ENCODE measurements at places on chromosomes 5 and 9. TPM values are rescaled to one million over a fixed set of nuclear protein-coding genes. Genes with fewer than 3 reads are reported as not detected.

- no peaks in the 10 kb centered on the region for H3K27me3 ChIP-seq
- no peak overlapping the region for H3K4me3 ChIP-seq
- DNase-seq = no peak
- H3K36me3 ChIP-seq = no peaks in the 10 kb centered on the region
Observed at GRCh38 chr5:54785729-54786591, 199.4 kb downstream of the ESM1 start.

DNA sequence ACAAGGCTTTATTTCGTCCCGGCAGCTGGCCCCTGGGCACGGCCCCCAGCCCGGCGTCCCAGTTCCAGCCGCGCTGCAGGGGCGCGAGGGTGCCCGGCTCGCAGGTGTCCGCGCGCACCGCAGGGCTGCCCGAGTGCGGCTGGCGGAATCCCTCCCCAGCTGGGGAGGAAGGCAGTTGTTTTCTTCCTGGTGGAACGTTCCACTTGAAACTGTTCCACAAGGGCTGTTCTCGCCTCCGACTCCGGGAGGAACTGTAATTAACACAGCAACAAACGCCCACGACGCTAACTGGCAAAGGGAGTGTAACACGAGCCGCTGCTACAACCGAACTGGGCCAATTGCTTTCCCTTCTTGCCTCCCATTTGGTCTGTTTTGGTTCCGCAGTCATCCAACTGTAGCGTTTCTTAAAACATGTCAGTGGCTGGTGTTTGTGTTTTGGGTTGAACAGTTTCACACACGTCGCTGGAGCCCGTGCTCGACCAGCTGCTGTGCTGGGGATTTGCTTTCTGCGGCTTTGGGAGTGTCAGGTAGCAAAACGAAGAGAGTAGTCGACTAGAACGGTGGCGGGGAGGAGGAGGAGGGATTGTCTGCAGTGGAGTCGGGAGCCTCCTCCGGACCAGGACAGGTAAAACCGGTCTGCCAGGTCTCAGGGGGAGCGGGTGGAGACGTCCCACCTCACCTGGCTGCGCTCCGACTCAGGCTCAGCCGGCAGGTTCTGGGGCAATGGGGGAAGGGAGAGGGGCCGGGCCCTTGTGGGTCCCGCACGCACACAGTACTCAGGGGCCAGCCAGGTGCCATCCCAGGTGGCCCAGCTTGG lies 131.6 kb upstream of the NIPBL start:
- H3K27me3 ChIP-seq = no peaks in the 10 kb centered on the region
- no peaks in the 10 kb centered on the region for H3K4me1 ChIP-seq

The FCN1 gene
- not detected for total RNA-seq

GRCh38 chr9:100108559-100108958 lies 9.5 kb downstream of the INVS start:
- H3K27ac ChIP-seq = no peak overlapping the region
- no peak for DNase-seq
- H3K27me3 ChIP-seq = no peaks in the 10 kb centered on the region
- no peak overlapping the region for H3K4me3 ChIP-seq

All from ascending aorta (tissue), 2 donors.